ENCODE measurements at places on chromosomes 2 and 18.

GRCh38 chr18:79948719-79949411 lies 2.6 kb downstream of the SLC66A2 start:
- no peak for DNase-seq

DNA sequence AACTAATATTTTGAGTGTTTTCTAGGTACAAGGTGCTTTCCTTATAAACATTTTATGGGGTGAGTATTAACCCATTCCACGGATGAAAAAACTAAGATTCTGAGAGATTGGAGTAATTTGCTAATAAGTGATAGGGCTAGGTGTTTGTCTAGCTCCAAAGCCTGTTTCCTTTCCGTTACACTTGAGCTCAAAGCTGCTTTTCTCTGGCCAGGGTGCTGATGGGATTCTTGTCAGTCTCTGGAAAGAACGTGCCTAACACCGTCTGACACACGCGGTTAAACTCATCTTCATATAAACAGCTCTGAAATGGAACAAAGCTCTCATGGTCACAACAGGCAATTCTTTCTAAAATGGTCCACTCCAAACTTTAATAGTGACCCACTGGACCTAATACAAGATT lies 2.0 kb upstream of the ANKRD29 start:
- no peak for DNase-seq

DNA sequence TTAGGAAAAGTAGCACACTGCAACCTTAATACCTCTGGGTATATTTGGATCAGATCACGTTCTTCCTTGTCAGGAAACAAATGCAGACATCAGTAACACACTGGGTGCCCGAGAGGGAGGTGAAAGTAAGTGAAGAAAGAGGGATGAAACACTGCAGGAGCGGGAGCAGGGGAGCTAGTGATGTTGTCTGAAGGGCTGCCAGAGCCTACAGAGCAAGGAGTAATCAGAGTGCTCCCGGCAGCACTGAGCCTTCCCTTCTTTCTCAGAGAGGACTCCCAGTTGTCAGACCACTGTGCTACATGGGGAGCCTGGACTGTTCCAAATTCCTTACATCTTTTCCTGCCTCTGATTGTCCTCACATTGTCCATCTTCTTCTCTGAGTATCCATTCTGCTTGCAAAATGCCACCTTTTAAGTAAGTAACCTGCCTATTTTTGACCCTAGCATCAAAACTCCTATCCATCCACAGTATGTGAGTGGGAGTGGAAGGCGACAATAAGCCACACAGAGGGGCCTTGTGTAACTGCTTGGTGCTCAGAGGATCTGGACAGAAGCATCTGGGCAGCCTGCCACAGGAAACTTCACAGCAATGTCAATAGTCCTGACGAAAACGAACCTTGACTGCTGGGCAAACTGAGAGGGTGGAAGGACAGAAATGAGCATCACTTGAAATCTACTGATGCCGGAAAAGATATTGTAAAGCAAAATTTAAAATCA lies 10.8 kb upstream of the NAB1 start:
- DNase-seq: no peak

DNA sequence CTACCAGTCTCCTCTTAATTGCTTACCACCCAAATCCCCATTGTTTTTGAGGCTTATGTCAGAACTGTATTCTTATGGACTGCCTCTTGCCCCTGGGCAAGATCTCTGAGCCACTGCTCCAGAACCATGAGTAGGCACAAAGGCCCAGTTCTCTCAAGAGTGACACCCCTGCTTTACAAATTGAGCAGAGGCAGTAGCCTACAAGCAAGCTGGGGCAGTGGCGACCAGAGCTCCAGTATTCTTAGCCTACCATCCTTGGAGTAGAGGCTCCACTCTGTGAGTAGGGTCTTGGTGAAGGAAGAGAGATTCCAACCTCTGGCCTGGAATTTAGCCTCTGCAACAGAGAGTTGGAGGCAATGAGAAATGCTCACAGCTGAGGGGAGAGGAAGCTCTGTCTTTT lies 36.5 kb downstream of the WDR75 start:
- no peak for DNase-seq

DNA sequence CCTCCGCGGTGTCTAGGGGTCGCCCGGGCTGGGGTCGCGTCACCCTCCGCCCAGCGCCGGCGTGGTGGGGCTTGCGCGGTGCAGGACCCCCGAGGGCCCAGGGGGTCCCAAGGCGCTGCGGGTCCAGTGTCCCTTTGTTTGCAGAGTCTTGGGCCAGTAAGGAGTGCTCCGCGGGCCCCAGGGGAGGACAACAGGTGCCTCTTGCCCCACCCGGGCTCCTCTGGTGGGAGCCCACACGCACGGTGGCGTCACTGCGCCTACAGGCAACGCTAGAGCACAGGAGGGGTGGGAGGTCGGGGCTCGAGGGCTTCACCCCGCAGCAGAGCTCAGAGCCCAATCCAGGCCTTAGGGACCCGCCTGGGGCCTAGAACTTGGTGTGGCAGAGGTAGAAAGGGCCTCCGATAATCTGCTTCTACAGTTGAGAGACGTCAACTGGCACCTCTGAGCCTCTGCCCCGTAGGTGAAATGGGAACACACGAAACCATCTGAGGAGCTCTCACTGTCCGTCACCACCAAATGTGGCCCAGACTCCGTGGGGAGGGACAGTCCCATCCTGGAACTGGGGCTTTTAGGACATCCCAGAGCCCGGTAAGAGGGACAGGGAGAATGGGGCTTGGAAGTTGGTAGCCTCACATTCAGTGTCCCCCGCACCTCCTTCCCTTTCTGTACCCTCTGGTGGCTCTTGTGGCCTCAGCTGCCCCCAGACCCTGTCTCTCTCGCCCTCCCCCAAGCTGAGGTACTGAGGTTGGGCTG lies 1.4 kb downstream of the ARID5A start:
- no peak for DNase-seq

Measured in Karpas-422 (cell line).